Astrocyte of the cerebellum (primary cell): ENCODE measurements at places on chromosomes 7 and 10.

DNA sequence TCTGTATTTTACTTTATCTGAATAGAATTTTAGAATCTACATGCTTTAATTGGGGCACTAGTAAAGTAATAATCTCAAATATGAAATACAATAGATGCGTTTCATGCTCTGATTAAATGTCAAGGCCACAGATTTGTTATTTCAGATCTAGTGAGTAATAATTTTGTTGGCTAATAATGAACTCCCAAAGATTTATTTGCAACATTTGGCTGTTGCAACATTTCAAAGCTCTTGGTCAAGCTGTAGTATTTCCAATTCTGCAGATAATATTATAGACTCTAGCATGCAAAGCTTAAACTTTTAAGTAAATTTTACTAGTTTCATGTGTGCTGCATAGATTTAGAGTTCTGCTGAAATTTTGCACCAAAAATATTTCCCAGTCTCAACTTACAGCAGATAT lies 16.7 kb downstream of the LRRN3 start:
- DNase-seq: no peak

DNA sequence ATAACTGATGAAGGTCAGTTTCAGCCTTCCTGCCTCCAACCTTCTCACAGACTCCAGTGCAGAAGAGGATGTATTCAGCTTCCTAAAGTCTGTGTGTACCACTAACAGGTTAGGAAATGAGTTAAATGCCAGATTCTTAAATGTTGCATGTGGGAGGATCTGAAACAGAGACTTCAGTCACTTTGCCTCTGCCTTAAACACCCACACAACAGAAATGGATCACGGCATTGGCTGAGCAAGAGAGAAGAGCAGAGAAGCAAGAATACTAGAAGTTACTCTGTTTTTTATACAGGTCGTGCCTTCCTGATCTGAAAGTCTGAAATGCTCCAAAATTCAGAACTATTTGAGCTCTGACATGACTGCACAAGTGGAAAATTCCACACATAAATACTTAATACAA lies 98.9 kb upstream of the ARHGAP21 start:
- no peak for DNase-seq

GRCh38 chr10:71070741-71071140 lies 141.6 kb upstream of the UNC5B start:
- DNase-seq: no peak

GRCh38 chr10:70007116-70007820 lies 45.4 kb upstream of the MACROH2A2 start:
- DNase-seq: no peak

DNA sequence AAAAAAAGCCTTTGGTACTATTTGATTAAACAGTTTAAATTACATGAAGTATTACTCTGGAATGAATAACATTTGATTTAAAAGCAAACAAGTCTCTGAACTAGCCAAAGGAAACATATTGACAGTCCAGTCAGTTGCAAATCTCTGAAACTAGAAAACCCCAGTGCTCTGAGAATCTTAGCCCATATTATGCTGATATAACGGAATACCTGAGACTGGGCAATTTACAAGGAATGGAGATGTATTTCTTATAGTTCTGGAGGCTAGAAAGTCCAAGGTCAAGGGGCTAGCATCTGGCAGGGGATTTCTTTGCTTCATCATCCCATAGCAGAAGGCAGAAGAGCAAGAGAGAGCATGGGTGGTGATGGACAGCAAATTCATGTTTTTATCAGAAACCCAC lies 21.7 kb upstream of the FKBP9 start:
- DNase-seq: no peak

GRCh38 chr10:78408671-78409472 lies 375.2 kb downstream of the RPS24 start:
- DNase-seq: peak; percentile 68

GRCh38 chr7:126065766-126066165 lies 1136.1 kb upstream of the POT1 start:
- no peak for DNase-seq
